ENCODE measurements at places on chromosomes 3 and 15.

- DNase-seq = no peak
Measured at GRCh38 chr3:128439226-128439625, 27.5 kb downstream of the DNAJB8 start.

- no peak for DNase-seq
Measured at GRCh38 chr15:58582160-58582559, 150.4 kb downstream of the LIPC start.

DNA sequence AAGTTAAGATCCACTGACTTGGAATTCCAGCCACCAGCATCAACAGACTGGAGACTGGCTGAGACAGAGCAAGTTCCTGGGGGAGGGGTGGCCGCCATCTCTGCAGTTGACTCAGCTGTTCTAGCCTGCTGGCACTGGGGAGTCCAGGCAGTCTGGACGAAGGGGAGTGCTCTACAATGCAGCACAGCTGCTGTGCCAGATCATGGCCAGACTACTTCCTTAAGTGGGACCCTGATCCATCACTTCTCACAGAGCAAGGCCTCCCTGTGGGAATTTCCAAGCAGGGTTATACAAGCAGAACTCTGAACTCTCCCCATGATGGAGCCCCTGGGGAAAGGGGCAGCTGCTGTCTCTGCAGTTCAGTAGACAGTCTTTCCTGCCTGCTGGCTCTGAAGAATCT lies 35.2 kb downstream of the PYGO1 start:
- DNase-seq = no peak

DNA sequence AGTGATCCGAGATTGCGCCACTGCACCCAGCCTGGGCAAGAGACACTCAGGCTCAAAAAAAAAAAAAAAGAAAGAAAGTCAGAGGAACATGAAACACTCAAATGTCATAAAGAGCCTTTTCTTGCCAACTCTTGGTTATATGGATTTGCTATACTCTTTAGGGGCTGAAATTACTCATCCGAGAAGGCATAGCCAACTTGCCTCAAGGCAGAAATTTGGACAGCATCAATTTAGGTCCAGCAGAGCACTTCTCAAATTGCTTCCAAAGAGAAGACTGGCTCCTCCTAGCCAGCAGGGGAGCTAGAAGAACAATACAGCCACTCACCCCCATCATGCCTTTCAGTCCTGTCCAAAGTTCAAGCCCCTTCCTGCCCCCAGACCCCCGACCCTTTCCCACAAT lies 43.8 kb downstream of the OSBPL10 start:
- DNase-seq = no peak

DNA sequence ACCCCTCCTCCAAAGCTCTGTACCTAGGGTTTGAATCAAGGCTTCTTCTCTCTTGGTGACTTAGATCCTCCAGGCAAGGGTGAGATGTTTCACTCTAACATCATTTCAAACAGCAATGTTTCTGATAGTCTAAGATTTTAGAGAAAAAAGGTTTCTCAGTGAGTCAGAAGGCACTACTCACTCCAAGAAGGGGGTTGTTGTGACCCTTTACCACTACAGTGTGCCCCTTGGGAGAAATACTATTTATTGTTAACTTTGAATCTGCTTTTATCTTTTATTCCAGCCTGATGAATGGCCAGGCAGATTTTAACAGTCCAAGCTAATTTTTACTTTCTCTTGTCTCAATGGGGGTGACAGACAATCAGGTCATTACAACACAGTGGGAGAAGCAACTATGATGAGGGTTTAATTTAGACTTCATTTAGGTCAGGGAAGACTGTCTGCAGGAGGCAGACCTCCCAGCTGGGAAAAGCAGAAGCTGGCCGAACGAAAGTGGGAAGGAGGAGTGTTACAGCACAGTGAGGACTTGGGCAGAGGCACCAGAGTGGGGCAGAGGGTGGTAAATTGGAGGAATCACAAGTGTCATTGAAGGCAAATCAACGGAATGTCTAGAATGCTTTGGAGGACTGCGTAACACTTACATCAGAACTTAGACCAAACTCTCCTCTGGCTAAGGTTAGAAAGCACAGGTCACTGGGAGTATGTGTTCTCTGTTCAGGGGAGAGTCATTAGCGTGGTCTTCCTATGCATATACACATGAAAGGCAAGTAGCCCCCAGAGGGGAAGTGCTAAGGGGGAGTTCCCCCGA lies 21.2 kb downstream of the ZNF860 start:
- DNase-seq = no peak

- no peak for DNase-seq
Measured at GRCh38 chr3:38878646-38879045, 62.6 kb upstream of the SCN10A start.
